ENCODE measurements at places on chromosomes 5 and 9.

GRCh38 chr9:133087429-133088145 is 25.8 kb downstream of the CEL start:
- DNase-seq = no peak

- no peak for DNase-seq
These were observed 11.5 kb downstream of the NR2F1-AS1 start for GRCh38 chr5:93569300-93570160.

DNA sequence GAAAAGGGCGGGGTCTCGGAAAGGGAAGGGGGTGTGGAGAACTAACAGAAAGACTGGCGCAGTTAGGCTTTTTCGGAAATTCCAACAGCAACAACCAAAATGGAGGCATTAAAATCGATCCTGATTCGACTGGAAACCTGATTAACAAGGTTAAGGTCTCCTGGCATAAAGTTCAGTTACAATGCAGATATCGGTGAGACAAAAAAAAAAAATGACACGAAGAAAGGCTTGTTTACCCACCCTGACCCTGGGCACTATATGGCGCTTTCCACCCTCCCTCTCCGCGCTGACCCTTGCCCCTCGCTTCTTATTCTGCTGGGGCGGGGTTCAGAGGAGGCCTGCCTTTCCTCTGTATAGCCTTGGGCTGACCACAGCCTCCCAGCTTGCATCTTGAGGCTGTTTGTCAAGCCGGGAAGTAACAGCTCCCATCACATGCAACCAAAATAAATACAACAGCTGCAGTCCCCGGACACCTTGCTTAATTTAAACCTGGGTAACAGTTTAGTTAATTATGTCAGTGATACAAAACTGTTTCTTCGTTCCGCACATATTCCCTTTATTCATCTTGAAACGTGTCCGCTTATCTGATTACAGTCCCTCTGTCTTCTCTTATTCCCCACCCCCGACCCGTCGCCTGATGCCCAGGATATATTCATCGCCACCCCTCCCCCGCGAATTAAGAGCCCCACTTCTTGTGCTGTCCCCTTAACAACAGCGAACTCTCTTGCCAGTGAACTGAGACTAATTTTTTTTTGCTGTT is 795 bp upstream of the PJA2 start:
- peak; percentile 51 for DNase-seq

- peak; percentile 45 for DNase-seq
These were observed 3.1 kb upstream of the RGMB start for GRCh38 chr5:98770209-98770910.

GRCh38 chr5:5787373-5787772 is 364.9 kb downstream of the ICE1 start:
- DNase-seq = no peak

- no peak for DNase-seq
These were observed 10.4 kb downstream of the NR6A1 start for GRCh38 chr9:124760719-124761118.

- DNase-seq = peak; percentile 57
These were observed 58.8 kb downstream of the MTRR start for GRCh38 chr5:7927466-7928375.

GRCh38 chr9:13675638-13676000 is 396.1 kb upstream of the MPDZ start:
- DNase-seq = no peak

DNA sequence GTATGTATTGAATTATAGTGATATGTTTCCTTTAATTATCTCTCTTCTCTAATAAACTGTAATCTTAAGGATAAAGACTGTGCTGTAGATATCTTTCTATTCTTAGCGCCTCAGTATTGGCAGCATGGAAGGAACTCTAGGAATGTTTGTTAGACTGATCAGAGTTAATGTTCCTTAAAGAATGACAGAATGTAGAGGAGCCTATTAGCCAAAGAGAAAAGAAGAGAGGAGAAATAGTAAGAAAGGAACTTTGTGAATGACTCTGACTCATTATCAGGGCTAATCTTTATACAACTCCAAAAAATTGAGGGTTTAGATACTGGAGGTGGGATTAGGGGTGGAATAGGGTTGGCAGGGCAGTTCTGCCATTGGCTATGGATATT is 59.0 kb upstream of the NUDT12 start:
- no peak for DNase-seq

- DNase-seq = no peak
These were observed 54.3 kb downstream of the NR3C1 start for GRCh38 chr5:143349177-143349576.
